Aorta (tissue), 5 donors: ENCODE measurements at places on chromosomes 4 and X. TPM values are rescaled to one million over a fixed set of nuclear protein-coding genes. Genes with fewer than 3 reads are reported as not detected.
A peak's percentile ranks its signal among the peaks of the same experiment; 100 is the strongest.

The TMSB15A gene
- total RNA-seq, result 0.55 TPM

The FGD1 gene
- 7.2 TPM for total RNA-seq

The PRSS12 gene
- not detected for total RNA-seq

The RGN gene
- total RNA-seq, result 20.2 TPM

- DNase-seq, result no peak
Observed at GRCh38 chr4:89363786-89364185, 56.2 kb upstream of the GPRIN3 start.

GRCh38 chr4:168908093-168908492 is 102.0 kb downstream of the CBR4 start:
- no peak for DNase-seq

DNA sequence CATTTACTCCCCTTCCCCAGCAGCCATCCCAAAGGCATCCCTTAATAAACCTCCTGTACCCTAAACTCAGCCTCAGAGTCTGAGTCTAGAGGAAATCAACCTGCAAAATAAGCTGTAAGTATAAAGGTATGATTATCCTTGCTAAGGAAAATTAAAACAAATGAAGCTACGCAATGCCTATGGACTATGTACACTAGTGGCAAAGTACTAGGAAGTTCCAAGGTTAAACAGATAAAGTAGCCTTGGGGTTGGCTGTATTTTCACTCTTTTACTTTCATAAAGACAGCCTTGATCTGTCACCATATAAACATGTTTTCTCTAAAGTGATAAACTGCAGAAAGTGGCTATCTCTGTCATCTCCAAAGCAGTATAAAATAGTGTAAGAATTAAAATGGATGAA is 35.9 kb downstream of the MAP3K15 start:
- no peak for DNase-seq

DNA sequence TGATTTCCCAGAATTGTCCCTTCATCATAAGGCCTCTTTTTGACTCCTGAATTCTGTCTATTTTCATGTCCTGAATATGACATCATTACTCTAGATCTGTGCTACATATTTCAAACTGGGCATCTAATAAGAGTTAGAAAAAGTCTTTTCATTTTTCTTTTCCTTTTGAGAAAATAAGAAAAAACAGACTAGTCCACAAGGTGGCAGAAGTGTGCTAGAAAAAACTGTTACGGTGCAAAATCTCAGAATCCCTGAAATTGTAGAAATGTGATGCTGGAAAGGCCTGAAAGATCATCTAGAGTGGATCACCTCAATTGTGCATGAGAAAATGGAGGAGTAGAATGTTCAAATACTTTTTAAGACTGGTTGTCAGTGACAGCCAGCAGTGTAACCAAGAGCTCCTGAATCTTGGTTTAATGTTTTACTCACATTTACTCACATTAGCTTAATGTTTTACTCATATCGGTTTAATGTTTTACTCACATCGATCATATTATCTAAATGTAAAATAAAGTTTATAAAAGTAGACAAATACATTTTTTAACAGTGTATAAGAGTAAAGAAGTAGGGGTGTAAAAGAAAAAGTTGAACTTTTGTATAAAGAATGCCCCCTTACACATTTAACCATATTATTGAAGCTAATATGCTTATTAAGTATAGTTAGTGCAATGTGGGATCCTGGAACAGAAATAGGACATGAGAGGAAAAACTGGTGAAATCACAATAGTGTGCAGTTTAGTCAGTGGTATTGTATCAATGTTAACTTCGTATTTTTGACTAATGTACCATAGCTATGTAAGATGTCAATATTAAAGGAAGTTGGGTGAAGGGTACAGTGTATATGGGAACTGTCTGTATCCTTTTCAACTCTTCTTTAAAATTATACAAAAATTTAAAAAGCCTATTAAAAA is 15.2 kb downstream of the ASB11 start:
- DNase-seq, result no peak

- no peak for DNase-seq
Observed at GRCh38 chr4:11079171-11079570, 349.5 kb downstream of the HS3ST1 start.

- no peak for DNase-seq
Observed at GRCh38 chr4:123236606-123237005, 160.0 kb upstream of the SPRY1 start.

DNA sequence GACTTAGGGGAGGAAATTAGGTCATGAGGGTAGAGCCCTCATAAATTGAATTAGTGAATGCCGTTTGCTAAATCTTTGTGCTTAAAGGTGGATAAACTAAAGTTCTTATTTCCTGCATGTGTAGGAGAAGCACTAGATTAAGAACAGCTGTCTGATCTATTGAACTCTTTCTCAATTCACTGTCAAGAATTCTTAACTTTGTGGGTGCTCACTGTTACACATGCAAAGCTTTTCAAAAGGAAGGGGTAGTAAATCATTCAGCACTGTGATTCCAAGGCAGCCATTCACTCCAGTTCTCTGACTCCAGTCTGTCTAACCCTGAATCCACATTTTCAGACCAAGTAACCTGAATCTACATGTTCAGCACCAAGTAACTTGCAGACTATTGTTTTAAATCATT is 1520.1 kb downstream of the PCDH18 start:
- no peak for DNase-seq

- DNase-seq, result no peak
Observed at GRCh38 chr4:125397226-125397625, 82.5 kb downstream of the FAT4 start.

GRCh38 chr4:88963817-88964216 is 93.2 kb downstream of the FAM13A start:
- no peak for DNase-seq

DNA sequence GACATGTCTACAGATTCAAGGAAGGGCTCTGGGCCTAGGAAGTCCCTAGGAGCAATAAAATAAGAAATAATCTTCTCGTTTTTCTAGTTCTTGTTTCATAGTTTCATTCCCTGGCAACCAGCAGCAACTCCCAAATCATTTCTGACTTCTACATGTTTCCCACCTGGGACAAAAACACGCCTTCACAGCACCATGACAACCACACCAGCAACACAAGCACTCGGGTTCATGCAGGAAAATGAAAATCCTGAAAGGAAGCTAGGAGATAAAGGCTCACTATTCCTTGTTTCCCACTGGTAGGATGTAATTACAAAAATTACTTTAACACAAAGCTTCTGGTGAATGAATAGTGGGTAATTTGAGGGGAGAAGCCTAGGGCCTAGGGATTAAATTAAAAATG is 158.9 kb downstream of the ADAMTS3 start:
- DNase-seq, result no peak

GRCh38 chr4:183950536-183950935 is 45.4 kb downstream of the STOX2 start:
- DNase-seq, result no peak

GRCh38 chr4:162010362-162010761 is 153.4 kb downstream of the FSTL5 start:
- no peak for DNase-seq

GRCh38 chrX:63784902-63785707 is at the start of gene ARHGEF9:
Gene ARHGEF9 (minus strand): TSS chrX:63785214. CDS start chrX:63785145, 69 bp downstream.
- peak; percentile 78 for DNase-seq

DNA sequence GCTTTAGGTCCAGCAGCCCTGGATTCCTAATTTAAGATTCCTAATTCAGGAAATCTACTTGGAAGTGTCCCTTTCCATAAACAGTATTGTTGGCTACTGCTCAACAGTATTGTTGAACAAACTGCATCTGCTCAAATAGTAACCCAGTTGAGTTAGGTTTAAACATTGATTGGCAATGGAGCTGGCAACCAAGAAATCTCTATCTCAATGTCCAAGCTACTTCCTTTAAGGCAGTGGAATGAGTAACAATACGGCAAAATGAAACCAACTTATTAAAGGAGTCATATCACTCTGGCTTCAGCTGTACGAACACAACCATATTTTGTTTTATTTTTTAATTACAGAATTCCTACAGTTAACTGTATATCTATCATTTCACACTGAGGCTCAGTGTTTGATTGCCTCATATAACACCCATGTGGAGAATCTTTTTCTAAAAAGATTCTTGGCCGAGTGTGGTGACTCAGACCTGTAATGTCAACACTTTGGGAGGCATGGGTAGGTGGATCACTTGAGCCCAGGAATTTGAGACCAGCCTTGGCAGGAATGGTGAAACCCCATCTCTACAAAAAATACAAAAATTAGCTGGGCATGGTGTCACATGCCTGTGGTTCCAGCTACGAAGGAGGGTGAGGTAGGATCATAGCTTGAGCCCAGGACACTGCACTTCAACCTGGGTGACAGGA is 71.7 kb upstream of the IL13RA1 start:
- DNase-seq, result no peak
